ENCODE measurements at places on chromosomes 1 and 21.

DNA sequence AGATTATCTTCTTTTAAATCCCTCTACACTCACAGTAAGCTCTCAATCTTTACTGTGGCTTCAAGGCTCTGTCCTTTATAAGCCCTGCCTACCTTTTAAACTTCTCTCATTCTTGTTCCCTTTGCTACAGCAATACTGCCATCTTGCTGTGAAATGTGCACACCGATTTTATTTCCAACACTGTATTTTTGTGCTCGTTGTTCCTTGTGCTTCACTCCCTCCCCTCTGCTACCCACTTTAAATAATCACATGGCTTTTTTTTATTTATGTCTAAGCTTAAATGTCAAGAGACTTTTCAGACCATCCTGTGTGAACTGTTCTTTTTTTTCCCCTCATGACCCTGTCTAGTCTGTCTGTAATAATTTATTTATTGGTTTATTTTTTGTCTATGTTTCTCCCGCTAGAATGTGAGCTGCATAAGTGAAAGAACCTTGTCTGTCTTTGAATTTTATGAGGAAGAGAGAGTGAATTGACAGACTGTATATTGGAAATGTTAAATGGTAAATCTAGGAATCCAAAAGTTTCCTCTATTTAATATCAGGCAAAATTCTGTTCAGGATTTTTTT is 45.7 kb downstream of the ABCD3 start:
- no peak for DNase-seq

DNA sequence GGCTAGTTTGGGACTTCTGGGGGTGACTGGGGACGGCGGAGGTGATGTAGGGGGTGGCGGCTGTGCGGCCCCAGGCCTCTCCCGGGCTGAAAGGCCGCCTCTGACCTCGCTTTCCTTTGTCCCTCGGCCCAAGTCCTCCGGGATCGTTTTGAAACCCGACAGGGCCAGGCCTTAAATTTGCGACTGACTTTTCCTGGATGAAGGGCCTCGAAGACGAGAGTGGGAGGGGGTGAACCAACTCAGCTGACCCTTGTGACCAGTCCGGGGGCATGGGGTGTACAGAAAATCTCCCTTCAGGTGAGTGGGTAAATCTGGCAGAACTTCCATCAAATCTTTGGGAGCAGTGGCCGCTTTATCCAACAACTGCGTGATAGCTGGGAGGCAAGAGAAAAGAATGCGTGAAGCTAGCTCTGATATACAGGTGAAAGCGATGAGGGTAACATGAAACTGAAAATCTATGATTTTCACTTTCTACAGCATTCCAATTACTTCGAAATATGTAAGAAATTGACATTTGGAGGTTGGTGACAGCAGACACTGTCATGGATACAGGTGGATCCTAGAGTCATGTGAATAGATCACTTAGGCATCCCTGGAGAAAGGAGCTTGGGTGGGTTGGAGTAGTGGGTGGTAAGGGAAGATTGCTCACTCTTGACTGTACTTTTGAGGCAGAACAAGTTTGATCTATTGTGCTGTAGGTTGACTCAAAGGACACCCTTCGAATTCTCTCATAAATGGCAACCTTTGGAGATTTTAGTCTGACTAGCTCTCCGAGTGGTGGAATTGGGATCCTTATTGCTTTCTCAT is 885 bp downstream of the AHCYL1 start:
- DNase-seq: no peak

DNA sequence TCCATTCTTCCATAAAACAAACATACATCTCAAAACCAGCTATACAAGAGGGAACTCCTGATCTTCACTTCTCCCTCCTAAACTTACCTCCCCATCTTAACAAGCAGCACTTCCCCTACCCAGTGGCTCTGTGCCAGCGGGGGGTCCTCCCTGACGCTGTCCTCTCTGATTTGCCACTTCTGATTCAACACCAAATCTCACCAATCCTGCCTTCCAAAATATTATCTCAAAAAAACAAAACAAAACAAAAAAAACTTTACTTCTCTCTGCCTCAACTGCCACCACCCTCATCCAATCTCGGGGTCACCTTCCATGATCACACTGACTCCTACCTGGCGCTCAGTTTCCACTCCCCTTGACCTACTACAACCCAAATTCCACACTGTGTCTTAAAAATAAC is 72.8 kb downstream of the SLC45A1 start:
- DNase-seq: no peak

DNA sequence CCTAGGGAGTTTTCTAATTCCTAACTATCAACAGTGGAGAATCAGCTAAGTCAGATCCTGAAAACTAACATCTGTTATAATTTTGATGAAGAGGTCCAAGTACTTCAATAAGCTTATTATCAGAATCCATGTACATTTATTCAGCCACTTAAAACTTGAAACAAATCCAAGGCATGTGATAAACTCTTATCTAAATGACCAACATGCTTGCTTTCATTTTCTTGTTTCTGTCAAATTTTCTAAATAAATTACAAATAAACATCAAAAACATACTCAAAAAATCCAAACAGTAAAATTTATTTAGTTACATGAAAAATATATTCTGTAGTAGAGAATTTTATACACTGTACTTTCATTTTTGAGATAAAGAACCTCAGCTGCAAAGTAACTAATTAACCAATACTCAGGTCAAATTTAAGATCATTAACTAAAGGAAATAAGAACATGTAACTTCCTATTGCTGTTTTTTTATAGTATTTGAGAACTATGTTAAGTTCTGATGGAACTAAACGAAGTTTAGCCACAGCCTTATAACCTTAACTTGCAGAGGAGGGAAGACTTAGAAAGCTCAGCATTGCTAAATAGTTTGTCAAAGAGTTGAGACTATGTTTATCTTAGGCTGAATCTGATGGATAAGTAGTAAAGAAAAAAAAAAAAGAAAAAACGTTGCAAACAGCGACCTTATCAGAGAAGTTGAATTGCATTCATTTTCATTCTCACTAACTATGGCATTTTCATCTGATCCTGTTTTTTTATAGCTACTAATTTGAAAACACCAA is 44.9 kb downstream of the SYNJ1 start:
- no peak for DNase-seq

DNA sequence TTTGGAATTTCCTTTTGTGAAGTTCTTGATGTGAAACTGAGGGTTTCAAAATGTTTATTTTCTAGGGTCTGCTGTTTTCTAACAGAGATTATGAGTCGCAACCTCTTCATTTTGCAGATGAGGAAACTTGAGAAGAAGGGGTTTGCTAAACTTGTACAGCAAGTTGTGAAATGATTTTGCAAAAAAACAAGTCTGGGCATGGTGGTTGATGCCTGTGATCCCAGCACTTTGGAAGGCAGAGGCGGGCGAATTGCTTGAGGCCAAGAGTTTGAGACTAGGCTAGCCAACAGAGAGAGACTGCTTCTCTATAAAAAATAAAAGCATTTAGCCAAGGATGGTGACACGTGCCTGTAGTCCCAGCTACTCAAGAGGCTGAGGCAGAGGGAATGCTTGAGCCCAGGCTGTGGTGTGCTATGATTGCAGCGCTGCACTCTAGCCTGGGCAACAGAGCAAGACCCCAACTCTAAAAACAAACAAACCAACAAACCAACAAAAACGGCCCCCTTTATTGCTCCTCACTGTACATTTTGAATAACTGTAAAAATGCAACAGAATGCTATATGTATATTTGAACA is 9.9 kb downstream of the TRIM67 start:
- no peak for DNase-seq

- DNase-seq: no peak
Observed at GRCh38 chr1:9309080-9309479, 16.4 kb downstream of the SPSB1 start.

DNA sequence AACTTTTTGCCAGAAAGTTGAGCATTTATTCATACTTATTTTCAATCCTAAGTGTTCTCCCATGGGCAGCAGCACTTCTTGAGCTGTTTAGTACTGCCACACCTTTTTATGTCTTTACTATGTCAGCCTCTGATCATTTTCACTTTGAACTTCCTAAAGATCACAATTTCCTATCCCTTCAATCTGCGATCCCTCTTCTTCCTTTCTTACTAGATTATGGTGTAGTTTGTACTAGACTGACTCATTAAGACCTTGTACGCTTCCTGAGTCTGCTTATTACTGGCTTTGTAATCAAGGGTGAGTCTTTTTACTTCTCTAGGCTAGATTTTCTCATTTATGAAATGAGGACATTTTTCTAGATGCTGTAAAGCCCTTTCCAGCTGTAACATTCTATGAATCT is 55.1 kb downstream of the LRIG2 start:
- DNase-seq: no peak

GRCh38 chr1:5594056-5594956 is 397.9 kb downstream of the NPHP4 start:
- DNase-seq: no peak

DNA sequence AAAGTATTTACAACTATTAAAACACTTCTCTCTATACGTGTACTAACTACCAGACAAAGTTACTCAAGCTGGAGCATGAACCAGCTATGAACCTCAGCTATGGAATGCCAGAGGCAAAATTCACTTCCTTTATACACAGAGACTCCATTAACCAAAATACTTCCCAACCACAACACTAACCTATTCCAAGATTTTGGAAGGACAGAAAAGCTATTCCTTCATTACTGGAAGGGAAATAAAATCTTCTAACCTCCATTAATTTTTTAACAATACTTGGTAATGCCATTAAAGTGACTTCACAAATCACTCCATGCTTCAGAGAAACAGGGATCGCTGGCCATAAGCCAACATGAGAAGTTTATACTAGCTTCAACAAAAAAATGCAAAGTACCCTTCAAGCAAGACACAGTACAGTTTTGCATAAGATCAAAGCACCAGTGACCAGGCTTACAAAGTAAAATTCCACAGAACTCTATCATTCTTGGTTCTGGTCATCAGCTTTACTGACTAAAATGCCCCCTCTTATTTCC is 58.0 kb downstream of the PUM1 start:
- DNase-seq: no peak

GRCh38 chr1:175089136-175089718 is 21.6 kb downstream of the TNN start:
- no peak for DNase-seq

DNA sequence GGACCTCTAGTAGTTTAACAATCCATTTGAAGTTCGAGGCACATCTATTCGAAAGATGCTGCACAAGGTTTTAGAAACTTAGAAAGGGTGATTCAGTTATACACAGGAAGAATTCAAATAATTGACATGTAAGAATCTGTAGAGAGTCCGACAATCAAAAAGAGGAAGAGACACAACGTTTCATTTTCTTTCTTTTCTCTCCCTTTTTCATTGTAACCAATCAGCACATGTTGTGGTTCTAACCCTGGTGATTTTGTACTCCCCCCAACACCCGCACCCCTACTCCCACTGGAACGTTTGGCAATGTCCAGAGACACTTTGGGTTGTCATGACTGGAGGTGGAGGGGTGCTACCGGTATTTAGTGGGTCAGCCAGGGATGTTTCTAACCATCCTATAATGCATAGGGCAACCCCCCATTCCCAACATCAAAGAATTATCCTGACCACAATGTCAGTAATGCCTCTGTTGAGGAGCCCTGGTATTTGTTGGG is 4.9 kb downstream of the TGFB2 start:
- no peak for DNase-seq

GRCh38 chr1:24189528-24189927 is 2.4 kb upstream of the IFNLR1 start:
- DNase-seq: no peak

DNA sequence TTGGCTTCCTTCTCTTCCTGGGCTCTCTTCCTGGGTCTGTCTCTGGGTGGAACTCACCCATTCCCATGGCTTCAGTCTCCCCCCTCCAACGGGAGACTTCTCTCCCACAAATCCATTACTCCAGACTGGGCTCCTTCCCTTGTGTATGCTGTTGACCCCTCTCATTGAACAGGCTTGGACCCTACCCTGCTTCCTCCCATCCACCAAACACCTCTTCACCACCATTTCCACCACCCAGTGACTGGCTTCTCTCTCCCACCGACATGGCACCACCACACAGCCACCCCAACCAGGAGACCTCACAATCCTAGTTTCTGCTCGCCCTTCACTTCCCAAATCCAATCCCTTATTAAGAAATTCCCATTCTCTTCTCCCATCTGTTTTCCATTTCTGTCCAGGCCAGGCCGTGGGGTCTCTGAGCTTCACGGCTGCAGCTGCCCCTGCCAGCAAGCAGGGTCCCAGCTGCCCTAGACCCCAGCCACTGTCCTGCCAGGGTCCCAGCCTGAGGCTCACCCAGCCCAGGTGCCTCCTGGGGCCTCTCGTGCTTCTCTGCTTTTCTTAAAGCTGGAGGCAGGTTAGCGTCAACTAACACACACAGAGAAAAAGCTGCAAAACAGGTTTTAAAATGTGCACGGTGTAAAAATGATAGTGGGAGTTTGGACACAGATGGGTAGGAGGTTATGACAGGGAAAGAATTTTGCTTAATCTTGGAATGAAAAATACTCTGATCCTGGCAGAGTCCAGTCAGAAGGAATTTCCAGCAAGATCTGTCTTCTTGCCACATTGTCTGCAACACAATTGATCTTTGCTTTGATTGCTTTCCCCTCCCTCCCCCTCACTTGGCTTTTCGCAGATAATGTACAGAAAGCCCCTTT is 383.8 kb upstream of the VAMP3 start:
- DNase-seq: no peak

DNA sequence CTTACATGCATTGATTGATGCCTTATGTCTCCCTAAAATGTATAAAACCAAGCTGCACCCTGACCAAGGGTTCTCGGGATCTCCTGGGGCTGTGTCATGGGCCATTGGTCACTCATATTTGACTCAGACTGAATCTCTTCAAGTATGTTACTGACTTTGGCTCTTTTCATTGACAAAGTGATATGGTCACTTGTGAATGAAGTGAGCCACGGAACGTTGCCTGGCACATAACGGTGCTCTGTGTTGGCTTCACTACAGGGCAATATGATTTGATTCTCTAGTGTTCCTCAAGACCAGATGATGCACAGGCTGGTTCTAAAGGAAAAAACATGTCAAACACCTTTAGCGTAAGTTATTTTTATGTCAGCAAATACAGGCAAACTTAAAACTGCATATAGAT is 11.4 kb upstream of the IL10RB start:
- no peak for DNase-seq

GRCh38 chr1:167761400-167761799 is 39.6 kb downstream of the MPZL1 start:
- no peak for DNase-seq

- DNase-seq: no peak
Observed at GRCh38 chr1:231125972-231126580, 35.8 kb upstream of the TRIM67 start.

DNA sequence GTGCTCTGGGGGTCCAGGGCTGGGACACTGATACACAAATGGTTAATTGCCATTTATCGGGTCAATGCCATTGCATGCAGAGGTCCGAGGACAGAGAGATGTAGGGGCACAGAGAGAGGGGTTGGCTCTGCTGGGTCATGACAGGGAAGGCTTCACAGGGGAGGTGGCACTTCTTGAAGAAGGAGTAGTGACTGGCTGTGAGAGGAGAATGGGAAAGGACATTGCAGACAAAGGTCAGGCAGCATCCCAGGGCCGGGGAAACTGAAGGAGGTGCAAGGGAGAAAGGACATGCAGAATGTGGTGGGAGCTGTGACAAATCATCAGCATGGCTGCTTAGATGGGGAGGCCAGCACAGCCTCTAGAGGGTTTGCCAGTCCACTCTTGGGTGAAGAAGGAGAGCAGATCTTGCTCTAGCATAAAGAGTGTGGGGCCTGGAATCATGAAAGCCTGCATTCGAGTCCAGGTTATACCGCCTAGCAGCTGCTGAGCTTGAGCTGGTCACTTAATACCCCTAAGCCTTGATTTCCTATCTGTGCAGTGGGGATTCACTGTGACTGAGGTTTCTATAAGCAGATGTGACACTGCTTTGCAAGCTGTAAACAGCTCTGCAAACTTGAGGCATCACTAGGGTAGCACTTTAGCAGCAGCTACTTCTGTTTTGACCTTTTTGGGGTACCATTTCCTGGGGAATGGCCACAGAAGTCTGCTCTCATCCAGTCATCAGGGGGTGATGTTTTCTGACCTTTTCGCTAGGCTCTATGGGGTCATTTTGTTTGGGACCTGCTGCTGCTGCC is 59.2 kb upstream of the EPS8L3 start:
- DNase-seq: no peak
